ENCODE measurements at places on chromosomes 2 and 18. TPM values are rescaled to one million over a fixed set of nuclear protein-coding genes. Genes with fewer than 3 reads are reported as not detected.

Gene TYMS
- 6.4 TPM for total RNA-seq

Gene MAIP1
- total RNA-seq, result 14.8 TPM

Gene C2orf80
- not detected for total RNA-seq

Gene ADD2
- total RNA-seq, result 2.1 TPM

Gene KIAA2012
- total RNA-seq, result 2.8 TPM

Gene EGR4
- total RNA-seq, result not detected

Gene RAB10
- total RNA-seq, result 113 TPM

Gene NEU2
- not detected for total RNA-seq

Gene EDAR
- 0.12 TPM for total RNA-seq

Gene MEP1B
- not detected for total RNA-seq

Gene FEV
- total RNA-seq, result not detected

Gene TRAPPC8
- 47.3 TPM for total RNA-seq

Data from lower lobe of right lung (tissue), 2 donors.